ENCODE measurements at places on chromosomes 1 and 21. TPM values are rescaled to one million over a fixed set of nuclear protein-coding genes. Genes with fewer than 3 reads are reported as not detected.

- DNase-seq: no peak
Observed at GRCh38 chr1:7985851-7986612, 24.5 kb downstream of the PARK7 start.

- peak; percentile 11 for DNase-seq
Observed at GRCh38 chr1:79235301-79236002, 228.9 kb upstream of the ADGRL4 start.

GRCh38 chr1:96329121-96329520 is 392.5 kb upstream of the PTBP2 start:
- DNase-seq: no peak

DNA sequence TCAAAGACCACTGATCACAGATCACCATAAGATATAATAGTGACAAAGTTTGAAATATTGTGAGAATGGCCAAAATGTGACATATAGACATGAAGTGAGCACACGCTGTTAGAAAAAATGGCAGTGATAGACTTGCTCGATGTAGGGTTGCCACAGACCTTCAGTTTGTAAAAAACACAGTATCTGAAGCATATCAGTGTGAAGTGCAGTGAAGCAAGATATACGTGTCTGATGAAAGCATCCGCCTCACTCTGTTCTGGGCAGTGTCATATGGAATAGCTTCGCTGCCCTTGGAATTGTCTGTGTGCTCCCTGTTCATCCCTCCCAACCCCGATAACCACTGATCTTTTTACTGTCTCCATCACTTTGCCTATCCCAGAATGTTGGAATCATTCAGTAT is 50.7 kb downstream of the GALNT2 start:
- no peak for DNase-seq

Gene RAB3B
- total RNA-seq: 0.18 TPM

Gene HIVEP3
- 0.93 TPM for total RNA-seq
